Activated T-helper 2 cell treated with anti-CD3 and anti-CD28 coated beads, Interferon-gamma antibody, Interleukin-2, Interleukin-4, amounts not matched to agents 10 μg/mL and 5 μg/mL and 100 μg/mL, durations not matched to agents 14 hours and 24 hours and 36 hours (primary cell): ENCODE measurements at places on chromosomes 1 and 21. TPM values are rescaled to one million over a fixed set of nuclear protein-coding genes. Genes with fewer than 3 reads are reported as not detected.

DNA sequence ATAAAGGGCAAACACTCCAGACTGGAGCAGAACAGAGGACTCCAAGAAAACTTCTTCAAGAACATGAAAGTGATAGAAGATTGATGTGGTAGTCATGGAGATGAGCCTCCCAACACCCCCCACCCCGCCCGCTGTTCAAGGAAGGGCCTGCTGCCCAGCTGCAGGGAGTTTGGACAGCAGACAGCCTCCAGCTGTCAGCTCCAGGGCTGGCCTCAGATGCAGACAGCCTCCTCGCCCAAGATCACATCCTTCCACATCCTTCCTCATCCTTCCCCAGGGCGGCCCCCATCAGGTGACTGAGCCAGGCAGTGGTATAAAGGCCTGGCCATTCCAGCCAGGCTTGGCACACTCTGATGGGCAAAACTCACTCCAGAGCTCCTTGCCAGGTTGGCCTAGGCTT, 24.6 kb downstream of the HMGN2 start:
- DNase-seq = no peak

- no peak for DNase-seq
Observed at GRCh38 chr1:114208106-114208505, 54.4 kb upstream of the SYT6 start.

- peak; percentile 30 for DNase-seq
Observed at GRCh38 chr1:8427493-8427892, 109.6 kb downstream of the SLC45A1 start.

GRCh38 chr1:64186138-64186897, 17.1 kb upstream of the UBE2U start:
- no peak for DNase-seq

GRCh38 chr1:221972276-221973235, 230.7 kb upstream of the DUSP10 start:
- no peak for DNase-seq

DNA sequence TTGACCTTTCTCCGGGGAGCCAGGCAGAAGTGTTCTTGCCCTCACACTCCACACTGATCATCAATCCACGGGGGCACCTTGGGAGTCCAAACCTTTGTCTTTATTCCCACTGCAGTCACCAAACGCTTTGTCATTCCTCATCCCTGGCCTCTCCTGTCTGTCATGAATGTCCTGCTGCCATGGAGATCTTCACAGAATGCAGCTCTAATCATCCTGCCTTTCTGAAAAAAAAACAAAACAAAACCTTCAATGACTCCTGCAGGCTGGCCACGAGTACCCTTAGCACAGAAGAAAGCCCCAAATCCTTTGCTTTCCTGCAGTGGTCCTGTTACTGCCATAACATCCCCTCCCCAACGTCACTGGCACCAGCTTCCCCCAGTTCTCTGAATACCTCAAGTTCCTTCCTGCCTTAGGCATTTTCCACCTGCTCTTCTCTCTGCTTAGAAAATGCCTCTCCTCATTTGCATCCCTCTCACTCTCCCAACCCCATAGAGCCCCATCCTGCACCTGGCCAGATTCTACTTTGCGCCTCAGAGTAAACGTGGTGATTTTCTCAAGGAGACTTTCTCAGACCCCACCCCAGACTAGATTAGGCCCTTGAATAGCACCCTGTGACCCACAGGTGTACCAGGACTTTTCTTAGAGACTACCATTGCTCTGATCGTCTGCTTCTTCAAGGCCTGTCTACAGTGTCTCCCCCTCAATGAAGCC, 131.2 kb downstream of the AK5 start:
- no peak for DNase-seq

Gene SLC35A3
- total RNA-seq = 15.0 and 15.9 TPM in 2 replicates

Gene GPR52
- total RNA-seq = 1.6 and 2.3 TPM in 2 replicates

- no peak for DNase-seq
Observed at GRCh38 chr1:228772516-228773212, 37.4 kb downstream of the RHOU start.

DNA sequence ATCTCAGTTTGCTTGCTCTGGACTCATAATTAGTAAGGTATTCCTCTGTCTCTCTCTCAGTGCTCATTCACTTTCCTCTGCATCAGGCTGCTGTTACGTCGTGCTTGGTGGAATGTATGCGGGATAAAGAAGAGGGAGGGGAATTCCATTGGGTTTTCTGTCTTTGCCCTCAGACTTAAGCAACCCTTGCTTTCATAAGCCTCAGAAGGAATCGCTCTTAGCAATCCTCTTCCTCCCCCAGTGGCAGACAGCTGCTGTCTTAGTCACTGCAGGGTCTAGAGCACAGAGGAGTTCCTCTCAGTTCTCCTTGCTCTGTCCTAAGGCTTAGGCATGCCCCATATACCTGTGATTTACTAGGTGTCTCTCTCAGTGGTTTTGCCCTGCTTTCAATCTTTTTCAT, 19.1 kb upstream of the NTMT2 start:
- no peak for DNase-seq

GRCh38 chr1:162997499-162998285, 71.5 kb upstream of the RGS4 start:
- DNase-seq = no peak

- no peak for DNase-seq
Observed at GRCh38 chr1:246772686-246773085, 48.5 kb downstream of the SCCPDH start.

- no peak for DNase-seq
Observed at GRCh38 chr1:68162761-68163160, 69.6 kb downstream of the WLS start.

Gene SPATA46
- total RNA-seq = not detected in 2 replicates

GRCh38 chr1:82445827-82446226, 645.1 kb downstream of the ADGRL2 start:
- no peak for DNase-seq

- peak; percentile 18 for DNase-seq
Observed at GRCh38 chr1:236868625-236869467, 73.8 kb downstream of the MTR start.

- DNase-seq = no peak
Observed at GRCh38 chr1:240820816-240821215, 208.9 kb upstream of the GREM2 start.

GRCh38 chr1:27397749-27398148, 5.3 kb downstream of the GPR3 start:
- DNase-seq = no peak

DNA sequence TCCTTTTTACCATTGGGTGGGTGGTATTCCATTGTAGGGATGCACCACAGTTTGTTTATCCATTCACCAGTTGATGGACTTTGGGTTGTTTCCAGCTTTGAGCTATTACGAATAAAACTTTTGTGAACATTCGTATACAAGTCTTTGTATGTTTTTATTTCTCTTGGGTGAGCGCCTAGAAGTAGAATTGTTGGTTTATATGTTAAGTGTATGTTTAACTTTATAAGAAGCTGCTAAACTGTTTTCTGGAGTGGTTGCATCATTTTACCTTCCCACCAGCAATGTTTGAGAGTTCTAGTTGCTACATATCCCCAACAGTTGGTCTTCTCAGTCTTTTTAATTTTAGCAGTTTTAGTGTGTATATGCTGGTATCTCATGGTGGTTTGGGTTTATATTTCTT, 132.5 kb downstream of the PEX14 start:
- no peak for DNase-seq

DNA sequence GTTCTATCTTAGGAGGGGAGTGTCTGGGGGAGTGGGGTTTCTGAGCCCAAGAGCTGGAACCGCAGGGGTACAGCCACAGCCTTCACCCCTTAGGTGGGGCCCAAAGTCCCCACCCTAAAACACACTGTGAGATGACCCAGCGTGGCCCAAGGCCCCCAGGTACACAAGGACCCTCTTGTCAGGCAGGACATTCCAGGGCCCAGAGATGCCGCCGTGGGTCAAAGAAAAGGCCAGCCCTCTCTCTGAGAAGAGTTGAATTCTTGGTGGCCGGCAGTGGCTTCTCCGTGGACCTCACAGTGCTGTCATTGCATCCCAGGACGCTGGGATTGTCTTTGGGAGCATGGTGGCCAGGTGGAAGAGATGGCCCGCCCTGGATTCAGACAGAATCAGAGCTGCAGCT, 176.3 kb upstream of the C1orf174 start:
- no peak for DNase-seq

- no peak for DNase-seq
Observed at GRCh38 chr1:235943581-235944114, 76.9 kb upstream of the LYST start.

GRCh38 chr1:217449370-217449769, 181.5 kb downstream of the GPATCH2 start:
- no peak for DNase-seq

Gene DDR2
- total RNA-seq = 0.80 and 1.1 TPM in 2 replicates

- DNase-seq = no peak
Observed at GRCh38 chr1:228976316-228976715, 241.0 kb downstream of the RHOU start.

Gene PLA2G2F
- not detected in 2 replicates for total RNA-seq

Gene LINGO4
- total RNA-seq = not detected in 2 replicates

Gene FCRL6
- total RNA-seq = not detected in 2 replicates

Gene ALX3
- not detected in 2 replicates for total RNA-seq

- DNase-seq = no peak
Observed at GRCh38 chr1:198687429-198687828, 48.6 kb downstream of the PTPRC start.

DNA sequence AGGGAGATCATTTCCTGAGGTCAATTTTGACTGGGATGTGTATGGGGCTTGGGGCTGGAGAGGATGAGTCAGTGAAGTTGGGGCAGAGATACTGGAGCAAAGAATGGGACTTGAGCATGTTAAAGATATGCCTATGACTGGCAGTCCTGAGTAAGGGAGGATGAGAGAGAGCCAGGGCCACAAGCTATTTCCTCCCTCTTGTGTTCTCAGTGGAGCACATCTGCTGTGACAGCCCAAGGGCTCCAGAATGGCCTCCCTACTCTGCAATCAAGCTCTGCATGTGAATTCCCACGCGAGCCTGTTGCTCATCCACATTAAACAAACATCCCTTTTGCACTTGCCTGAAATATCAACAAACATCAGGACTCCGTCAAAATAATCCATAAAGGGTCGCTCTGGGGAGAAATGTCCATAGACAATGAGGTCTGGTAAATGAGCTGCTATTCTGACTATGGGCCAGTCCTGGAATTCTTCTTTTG, 9.2 kb downstream of the ADCY10 start:
- no peak for DNase-seq

DNA sequence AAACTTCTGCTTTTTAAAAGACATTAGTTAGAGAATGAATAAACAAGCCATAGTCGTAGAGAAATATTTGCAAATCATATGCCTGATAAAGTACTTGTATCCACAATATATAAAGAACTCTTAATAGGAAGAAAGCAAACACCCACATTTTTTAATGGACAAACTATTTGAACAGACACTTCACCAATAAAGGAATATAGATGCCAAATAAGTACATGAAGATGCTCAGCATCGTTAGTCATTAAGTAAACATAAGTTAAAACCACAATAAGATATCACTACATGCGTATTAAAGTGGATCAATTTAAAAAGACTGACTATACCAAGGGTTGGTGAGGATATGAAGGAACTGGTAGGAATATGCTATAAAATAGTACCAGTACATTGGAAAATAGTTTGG, 142.3 kb upstream of the ZC3H11B start:
- DNase-seq = no peak

Gene CD1C
- total RNA-seq = 0.46 TPM in 1 of 2 replicates, not detected in the other

DNA sequence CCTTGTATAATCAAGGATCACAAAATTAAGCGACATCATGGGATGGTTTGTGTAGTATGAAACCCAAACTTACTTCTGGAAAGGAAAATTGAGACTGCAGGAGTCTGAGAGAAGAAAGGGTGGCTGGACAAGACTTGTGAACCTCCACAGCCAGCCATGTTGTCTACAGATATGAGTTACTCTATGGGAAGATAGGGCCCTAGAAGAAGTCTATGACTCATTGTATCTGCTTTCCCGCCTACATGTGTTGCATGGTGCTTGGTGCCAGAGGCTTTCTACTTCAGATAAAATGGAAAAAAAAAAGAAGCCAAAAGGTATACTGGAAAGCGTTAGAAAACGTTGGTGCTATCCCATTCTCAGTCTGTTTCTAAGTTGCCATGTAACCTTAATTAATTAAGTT, 18.7 kb upstream of the OR6N2 start:
- no peak for DNase-seq

DNA sequence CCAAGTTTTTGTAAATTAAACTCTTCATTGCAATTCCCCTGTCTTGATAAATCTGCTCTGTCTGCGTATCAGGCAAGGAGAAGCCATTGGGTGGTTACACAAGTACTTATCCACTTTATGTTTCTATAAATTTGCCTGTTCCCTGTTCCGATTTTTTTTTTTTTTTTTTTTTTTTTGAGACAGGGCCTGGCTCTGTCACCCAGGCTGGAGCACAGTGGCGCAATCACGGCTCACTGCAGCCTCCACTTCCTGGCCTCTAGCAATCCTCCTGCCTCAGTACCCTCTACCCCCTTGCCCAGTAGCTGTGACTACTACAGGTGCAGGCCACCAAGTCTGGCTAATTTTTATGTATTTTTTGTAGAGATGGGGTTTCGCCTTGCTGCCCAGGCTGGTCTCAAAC, 11.1 kb upstream of the CSRP1 start:
- DNase-seq = no peak

DNA sequence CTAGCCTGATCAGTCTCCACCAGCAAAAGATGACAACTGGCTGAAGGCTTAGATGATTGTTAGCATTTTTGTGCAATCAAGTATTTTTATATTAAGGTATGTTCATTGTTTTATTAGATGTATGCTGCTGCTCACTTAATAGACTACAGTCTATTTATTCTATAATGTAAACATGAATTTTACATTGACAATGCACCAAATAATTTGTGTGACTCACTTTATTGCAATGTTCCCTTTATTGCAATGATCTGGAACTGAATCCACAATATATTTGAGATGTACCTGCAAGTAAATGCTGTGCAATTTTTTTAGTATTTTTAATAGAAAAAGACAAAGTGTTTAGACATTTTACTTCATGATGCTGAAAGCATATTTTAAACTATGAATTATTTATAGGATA, 896.5 kb downstream of the AMY1C start:
- DNase-seq = no peak

- DNase-seq = no peak
Observed at GRCh38 chr1:163588796-163589195, 267.0 kb downstream of the NUF2 start.

- no peak for DNase-seq
Observed at GRCh38 chr1:1756661-1757421, 21.4 kb downstream of the NADK start.

DNA sequence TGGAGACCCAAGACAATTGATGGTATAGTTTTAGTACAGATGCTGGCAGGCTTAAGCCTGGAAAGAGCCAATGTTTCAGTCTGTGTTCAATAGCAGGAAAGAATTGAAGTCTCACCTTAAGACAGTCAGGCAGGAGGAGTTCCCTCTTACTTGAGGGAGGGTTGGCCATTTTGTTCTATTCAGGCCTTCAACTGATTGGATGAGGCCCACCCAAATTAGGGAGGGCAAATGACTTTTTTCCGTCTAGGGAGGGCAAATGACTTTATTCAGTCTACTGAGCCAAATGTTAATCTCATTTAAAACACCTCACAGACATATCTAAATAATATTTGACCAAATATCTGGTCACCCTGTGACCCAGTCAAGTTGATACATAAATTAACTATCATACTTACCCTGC, 31.4 kb upstream of the ELAVL4 start:
- no peak for DNase-seq

- no peak for DNase-seq
Observed at GRCh38 chr1:54132495-54132894, 20.3 kb downstream of the CDCP2 start.

- DNase-seq = no peak
Observed at GRCh38 chr1:78089010-78089409, 43.2 kb downstream of the GIPC2 start.

Gene PLA2G2D
- 0.09 TPM in 1 of 2 replicates, not detected in the other for total RNA-seq

GRCh38 chr1:37620707-37621106, 14.0 kb downstream of the RSPO1 start:
- no peak for DNase-seq
